ENCODE measurements at places on chromosomes 3 and 15.

- DNase-seq = no peak
These were observed 68.7 kb downstream of the TP63 start for GRCh38 chr3:189699885-189700284.

DNA sequence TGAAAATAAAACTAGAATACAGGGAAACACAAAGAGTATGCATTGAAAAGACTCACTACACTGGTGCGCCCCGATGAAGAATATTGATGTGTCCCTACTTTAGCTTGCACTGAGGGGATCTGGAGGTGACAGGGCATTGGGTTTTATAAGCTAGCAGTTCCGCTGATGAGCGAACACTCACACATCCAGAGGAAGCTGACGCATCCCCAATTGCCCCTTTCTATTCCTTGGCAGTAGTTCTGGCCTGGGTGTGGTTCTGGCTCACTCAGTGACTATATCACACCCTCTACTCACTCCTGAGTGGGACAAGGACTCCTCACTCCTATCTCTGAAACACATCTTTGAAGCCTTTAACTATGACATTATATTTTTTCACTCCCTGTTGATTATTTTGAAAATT is 71.0 kb downstream of the B3GNT5 start:
- DNase-seq = no peak

- DNase-seq = no peak
These were observed 326.2 kb downstream of the TUSC7 start for GRCh38 chr3:117035745-117036144.

DNA sequence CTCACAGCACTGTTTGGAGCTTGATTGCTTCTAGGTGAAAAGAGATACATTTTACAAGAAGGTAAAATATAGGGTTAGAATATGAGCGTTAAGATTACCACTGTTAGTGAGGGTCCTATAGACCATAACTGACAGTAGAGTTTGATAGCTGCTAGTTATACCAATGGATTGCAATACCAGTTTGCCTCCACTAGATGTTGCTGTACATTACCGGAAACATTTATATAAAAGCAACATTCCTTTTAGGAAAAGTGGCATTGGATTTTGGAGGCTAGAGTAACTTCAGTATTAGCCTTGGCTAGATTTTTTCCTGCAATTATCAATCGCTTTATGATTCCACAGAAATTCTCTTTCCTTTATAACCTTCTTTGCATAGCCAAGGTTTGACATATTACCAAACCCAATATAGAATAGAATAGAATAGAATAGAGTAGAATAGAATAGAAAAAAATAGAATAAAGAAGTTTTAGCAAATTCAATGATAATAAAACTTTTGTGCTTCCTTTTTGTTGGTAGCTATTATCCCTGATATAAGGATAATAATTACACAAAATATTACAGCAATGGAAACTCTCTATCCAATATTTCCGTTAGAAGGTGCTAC is 1093.6 kb upstream of the ALCAM start:
- no peak for DNase-seq

GRCh38 chr3:37993820-37994638 is 3.4 kb downstream of the VILL start:
- DNase-seq = peak; percentile 82

DNA sequence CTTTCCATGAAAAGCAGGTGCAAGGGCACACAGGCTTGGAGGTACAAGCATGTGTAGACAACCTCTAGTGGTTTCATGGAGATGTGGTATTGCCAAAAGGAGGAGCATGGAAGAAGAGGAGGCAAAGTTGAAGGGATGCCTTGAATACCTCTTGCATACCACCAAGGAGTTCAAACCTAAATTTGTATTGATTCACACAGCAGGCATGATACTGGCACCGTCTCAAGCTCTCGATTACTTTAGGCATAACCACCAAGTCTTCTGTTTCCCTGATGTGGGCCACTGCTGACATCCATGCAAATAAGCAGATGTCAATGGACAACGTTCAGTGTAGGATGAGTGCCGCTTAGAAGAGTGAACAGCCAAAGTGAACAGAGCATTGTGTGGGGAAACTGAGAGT is 87.1 kb downstream of the SCN11A start:
- DNase-seq = no peak

DNA sequence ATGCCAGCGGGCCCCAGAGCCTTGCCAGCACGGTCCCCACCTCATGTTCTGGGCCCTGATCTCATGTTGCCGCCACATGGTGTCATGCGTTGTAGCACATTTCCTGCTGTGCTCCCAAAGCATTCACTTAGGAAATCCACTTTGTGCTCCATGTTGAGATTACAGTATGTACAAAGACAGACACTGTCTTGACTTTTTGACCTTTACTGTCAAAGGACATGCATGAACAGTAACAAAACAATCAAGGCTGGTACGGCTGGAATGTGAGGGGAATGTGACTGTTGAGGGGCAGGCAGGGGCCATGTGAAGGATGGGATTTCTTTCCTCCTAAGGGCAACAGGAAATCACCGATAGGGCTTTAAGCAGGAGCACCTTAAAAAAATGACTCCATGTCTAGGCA is 53.3 kb upstream of the RPL32 start:
- no peak for DNase-seq

- DNase-seq = no peak
These were observed 149.9 kb upstream of the RASGRP1 start for GRCh38 chr15:38714309-38715072.

GRCh38 chr3:43632269-43632733 is 10.5 kb upstream of the ANO10 start:
- DNase-seq = no peak

GRCh38 chr3:2896308-2896939 is 213.8 kb downstream of the IL5RA start:
- DNase-seq = no peak

DNA sequence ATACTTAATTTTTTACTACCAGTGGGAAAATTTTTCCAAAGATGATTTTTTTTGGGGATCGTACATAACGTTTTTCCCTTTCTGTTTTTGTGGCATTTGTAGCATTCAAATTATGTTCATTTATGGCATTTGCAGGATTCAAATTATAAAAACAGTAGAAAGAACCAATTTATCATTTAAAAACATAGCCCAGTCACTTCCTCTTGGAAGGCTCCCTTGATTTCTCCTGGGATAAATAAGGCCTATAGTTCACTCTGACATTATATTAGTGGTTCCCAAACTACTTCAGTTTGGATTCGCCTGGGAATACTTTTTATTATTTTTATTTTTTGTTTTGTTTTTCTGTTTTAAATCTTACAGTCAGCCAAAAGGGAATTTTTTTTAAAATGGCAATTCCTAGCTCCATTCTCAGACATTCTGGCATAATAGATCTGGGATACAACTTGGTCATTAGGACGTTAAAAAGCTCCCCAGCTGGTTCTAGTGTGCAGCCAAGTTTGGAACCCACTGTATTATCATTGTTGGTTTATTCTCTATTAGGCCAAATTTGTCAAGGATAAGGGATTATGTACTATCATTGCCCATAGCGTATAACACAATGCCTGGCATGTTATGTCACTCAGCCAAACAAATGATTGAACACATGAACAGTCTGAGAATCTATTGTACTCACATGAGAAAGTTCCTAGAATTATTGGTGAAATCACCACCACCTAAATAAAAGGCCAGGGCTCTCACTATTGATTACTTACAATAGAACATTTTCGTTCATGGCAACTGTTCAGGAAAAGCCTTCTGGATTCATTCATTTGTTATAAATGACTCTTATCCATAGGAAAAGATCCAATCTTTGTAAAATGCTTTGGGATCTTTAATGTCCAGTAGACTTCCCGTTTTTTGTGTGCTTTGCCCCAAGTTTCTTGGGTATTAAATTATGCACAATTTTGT is 28.9 kb downstream of the RARB start:
- no peak for DNase-seq

GRCh38 chr15:99951511-99951910 is 218.3 kb upstream of the LYSMD4 start:
- no peak for DNase-seq

DNA sequence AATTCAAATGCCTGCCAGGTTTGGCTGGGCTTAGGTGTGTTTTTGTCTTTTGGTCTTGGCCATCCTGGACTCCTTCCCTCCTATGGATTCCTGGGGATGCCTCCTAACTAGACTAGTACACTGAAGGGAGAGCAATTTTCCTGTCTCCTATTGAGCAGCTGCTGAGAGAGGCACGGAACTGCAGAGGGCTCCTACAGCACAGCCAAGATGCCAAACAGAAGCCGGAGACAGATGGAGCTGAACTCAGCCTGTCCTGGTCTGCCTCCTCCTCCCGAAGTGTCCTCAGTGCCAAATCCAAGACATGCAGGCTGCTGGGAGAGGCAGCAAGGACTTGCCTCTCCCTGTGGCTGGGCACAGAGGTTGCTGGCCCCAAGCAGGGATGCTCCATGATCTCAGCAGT is 256.6 kb upstream of the PROK2 start:
- no peak for DNase-seq

DNA sequence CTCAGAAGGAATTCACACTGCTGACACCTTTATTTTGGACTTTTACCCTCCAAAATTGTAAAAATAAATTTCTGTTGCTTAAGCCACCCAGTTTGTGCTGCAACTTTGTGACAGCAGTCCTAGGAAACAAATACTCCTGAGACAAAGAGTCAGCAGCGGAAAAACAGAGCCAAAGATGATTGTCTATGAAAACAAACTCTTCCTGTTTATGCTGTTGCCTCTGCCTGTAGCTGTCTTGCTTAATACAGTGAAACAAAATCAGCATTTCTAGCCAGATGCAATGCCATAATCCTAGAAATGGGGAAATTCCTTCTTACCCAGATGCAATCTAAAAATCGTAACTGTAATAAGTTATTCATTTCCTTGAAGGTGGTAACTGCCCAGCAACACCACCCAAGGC is 387.5 kb upstream of the ATP11B start:
- DNase-seq = no peak

DNA sequence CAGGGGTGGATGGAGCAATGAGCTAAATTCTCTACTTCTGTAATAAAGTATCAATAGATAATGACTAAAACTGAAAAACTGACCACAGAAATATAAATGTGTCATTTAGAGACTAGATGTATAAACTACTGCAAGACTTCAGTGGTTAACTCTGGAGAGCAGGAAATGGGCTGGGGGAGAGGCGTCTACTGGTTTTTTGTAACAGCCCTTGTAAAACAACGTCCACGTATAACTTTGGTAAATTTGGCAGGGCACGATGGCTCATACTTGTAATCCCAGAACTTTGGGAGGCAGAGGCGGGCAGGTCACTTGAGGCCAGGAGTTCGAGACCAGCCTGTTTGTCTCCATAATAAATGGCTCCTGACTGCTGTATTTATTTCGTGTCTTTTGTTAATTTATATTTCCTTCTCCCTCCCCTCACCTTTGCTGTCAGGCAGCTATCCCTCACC is 12.5 kb downstream of the RAB27A start:
- peak; percentile 71 for DNase-seq
